ENCODE measurements at places on chromosomes 5 and 9. TPM values are rescaled to one million over a fixed set of nuclear protein-coding genes. Genes with fewer than 3 reads are reported as not detected.

The PKN3 gene
- total RNA-seq: 2.0 TPM

DNA sequence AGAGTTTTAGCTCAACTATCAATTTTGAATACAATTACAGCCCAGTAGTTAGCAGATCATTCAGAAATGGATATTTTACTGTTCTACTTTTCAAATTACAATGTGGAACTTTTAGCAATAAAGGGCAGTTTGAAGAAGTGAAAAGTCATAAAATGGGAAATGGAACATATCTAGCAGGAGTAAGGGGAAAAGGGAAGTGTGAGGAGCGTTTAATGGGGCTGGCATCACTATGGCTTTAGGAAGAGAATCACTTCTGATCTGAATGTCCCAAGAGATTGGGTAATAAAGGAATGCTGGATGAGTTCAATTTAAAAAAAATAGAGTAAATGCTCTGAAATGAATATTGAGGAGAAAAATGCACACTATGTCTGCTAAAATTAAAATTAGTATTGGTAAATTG is 77.4 kb downstream of the ATPSCKMT start:
- no peak for DNase-seq

DNA sequence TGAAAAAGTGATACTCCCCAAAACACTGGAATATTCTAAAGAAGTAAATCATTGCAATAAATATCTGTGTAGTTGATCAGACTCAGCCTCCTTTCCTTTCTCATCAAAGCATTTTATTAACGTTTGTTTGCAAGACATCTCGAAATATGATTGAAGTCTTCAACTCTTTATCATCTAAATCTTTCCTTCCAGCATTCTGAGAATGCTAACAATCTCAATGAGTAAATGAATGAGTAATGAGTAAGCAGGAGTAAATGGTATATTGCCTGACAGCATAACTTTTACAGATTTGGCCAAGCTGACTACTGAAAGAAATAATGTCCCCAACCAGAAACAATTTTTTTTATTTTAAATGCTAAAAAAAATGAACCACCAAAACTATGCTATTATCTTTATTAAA is 157.1 kb downstream of the SLCO4C1 start:
- DNase-seq: no peak

- DNase-seq: no peak
These were observed 2.7 kb downstream of the SPINK4 start for GRCh38 chr9:33242609-33243134.

- DNase-seq: no peak
These were observed 2.7 kb downstream of the EPB41L4B start for GRCh38 chr9:109317979-109318741.

GRCh38 chr5:154829589-154830218 is 20.7 kb downstream of the FAXDC2 start:
- DNase-seq: no peak

- peak; percentile 27 for DNase-seq
These were observed 45.5 kb upstream of the SPATA31E1 start for GRCh38 chr9:87836951-87837705.

Data from skin of body (tissue), 3 donors.